ENCODE measurements at places on chromosomes 2 and 18.

- no peak for DNase-seq
Observed at GRCh38 chr18:60686142-60686541, 313.6 kb upstream of the MC4R start.

DNA sequence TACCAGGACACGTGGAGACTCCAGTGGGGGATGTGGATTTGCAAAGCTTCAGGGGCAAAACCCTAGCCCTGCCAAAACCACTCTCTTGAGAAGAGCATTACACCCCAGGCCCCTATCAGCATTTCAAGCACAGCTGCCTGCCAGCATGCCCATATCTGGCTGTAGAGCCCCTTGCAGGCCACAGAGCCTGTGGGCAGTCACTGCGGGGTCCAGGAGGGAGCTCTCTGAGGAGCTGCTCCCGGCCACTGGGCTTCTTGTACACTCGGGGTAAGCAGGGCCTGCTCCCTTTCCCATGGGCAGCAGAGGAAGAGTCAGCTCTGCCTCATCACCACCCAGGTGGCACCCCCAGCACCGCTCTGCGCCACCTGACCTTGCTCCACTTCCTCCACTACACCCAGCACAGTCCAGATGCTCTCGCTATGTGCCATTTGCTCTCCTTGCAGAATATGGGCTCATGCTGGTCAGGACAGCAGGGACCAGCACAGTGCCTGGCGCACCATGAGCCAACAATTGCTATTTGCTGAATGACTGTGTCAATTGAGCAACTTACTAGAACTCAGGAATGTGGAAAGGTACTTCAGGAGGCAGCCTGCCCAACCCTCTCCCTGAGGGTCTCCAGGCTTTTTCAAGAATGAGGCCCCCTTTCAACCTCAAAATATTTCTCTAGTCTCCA, 7.4 kb downstream of the CHST10 start:
- no peak for DNase-seq

- no peak for DNase-seq
Observed at GRCh38 chr2:241035142-241035817, 36.9 kb downstream of the SNED1 start.

DNA sequence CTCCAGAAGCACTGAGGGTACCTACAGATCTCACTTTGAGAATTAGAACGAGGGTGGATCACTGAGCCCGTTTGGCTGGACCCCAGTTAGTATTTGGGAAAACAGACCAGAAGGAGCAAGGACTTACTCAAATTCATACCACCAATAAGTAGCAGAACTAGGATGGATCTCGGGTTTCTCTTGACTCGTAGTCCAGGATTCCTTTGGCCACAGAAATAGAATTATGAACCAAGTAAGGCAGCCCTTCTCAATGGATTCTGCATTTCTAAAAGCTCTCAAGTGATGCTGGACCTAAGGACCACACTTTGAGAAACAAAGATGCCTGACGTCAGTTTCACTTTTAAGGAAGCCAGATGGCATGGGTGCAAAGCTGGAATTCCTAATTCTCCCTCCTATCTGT, 153.0 kb downstream of the KLHL29 start:
- no peak for DNase-seq

GRCh38 chr2:101737478-101738255, 40.2 kb downstream of the MAP4K4 start:
- no peak for DNase-seq

DNA sequence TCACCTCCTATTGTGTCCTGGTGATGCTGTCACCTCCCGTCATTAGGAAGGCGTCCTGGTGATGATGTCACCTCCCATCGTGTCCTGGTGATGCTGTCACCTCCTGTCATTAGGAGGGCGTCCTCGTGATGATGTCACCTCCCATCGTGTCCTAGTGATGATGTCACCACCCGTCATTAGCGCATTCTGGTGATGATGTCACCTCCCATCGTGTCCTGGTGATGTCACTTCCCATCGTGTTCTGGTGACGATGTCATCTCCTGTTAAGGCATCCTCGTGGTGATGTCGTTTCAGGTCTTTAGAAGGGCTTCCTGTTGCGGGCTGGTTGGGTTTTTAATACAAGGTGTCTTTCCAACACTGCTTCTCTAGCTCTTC, 40.7 kb downstream of the CTDP1 start:
- DNase-seq, result no peak

GRCh38 chr2:112141626-112142007, 3.4 kb downstream of the FBLN7 start:
- DNase-seq, result no peak

DNA sequence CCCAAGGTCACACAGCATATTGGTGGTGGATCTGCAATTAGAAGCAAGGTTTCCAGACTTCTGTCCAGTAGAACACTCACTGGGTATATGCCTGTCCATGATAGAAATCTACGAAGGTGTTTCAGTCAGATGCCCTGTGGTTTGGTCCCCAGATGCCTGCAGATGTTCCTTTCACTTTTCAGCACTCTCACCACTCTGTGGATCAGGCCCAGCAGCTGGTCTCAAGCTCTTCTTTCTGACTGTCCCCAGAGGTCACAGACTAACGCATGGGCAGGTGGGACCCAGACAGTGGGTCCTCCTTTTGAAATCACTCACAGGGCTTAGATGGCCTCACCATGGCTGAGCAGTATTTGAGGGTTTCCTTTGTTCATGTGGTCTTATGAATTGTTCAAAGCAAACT, 376.5 kb downstream of the ALK start:
- DNase-seq, result no peak

DNA sequence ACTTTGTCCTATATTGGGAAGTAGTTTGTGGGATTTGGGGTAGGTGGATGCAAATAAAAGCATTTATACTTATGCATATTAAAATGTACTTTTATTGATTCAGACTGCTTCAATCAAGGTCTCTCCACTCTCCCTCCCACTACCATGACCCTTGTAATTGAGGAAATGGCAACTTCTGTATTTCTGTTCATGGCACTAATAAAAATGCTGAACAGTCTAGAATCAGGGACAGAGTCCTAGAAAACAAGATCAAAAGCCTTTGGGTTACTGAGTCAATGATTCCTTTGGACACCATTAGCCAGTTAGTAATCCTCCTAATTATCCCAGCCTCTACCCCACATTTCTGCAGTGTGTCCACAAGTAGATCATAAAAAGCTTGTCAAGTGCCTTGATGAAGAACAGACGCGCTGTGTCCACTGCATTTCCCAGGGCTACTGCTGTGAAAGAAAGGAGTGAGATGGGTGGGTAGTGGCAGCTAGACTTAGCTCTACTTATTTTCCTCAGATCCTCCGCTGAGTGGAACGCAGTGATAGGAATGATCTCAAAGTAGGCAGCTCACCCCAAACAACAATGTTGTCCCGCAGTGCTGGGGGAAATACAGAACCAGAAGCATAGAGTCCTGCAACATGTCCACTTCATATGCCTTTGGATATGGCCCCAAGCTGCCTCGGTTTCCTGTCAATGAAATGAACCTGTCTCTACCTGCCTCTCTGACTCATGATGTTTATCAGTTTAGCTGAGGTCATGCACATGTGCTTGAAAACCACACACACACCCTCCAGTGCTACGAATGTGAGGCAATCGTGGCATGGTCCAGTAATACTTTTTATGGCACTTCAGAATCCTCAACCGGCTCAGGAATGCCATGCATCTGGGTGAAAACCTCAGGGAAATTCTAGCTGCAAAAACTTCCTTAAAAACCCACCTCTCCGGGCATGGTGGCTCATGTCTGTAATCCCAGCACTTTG, 115.5 kb downstream of the COL6A3 start:
- no peak for DNase-seq

DNA sequence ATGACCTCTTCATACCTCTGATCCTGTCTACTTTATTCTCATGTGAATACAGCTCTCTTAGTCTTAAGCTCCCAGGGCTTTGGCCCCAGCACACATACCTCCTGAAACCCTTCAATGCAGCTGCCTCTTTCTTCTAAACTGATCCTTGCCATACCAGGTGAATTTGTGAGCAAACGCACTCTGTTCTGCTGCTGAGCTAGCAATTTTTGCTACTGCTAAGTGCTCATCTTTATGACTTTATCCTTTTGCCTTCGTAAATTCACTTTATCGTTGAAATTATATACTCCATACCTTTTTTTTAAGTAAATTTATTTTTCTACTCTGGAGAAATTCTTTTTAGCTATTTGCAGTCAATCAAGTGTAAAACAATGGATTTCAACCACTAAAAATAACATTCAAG, 287.7 kb downstream of the CMPK2 start:
- DNase-seq, result no peak

DNA sequence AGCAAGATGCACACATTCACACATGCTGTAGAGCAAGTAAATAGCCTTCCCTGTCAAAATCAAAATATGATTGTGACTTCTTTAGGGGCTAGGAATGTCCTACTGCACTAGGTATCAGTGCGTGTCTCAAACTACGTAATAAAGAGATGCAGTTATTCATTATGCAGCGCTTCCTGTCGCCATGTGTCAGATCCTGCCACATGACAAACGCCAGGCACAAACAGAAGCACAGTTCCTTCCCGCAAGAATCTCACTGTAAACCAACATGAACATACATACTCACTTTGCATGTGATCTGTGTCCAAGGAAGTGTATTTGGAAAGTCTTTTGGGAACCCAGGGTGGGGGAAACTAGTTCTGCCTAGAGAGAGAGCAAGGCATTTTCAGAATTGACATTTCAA, 599.9 kb downstream of the RNF144A start:
- DNase-seq, result no peak

DNA sequence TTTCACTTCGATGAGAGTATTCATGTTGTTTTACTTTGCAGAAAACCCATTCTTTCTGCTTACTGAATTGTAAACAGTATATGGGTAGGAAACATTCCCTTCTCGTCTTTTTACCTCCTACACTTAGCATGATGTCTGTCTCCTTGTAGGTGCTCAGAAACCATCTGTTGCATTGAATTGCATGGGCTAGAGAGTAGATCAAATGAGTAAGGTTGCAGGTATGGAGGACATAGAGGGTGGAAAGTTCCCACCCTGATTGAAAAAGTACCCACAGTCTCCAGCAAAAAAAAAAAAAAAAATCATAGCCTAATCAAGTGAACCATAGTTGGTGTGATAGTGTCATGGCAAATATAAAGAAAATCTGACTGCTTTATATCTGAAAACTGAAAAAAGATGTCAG, 1.7 kb downstream of the CYTIP start:
- no peak for DNase-seq

GRCh38 chr2:112093216-112093615, 38.1 kb downstream of the TMEM87B start:
- DNase-seq, result no peak

- DNase-seq, result no peak
Observed at GRCh38 chr2:106096299-106097037, 97.6 kb downstream of the UXS1 start.

- DNase-seq, result no peak
Observed at GRCh38 chr2:142100139-142100873, 30.5 kb downstream of the LRP1B start.

DNA sequence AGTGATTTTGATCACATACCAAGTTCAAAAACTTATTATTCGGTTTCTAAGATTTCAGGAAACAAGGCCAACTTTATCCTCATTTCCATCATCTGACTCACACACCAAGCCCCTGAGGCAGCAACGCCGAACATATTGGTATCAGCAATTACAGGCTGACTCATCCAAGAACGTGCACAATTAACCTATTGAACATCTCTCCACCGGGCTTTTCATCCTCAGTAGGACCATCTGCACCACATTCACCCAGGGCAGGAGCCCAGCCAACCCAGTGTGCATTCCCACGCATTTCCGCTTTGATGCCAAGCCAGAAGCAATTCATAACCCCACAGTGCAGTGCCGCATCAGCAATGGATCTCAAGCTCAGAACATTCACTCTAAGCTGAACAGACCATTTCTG, 52.9 kb downstream of the SCG2 start:
- no peak for DNase-seq

DNA sequence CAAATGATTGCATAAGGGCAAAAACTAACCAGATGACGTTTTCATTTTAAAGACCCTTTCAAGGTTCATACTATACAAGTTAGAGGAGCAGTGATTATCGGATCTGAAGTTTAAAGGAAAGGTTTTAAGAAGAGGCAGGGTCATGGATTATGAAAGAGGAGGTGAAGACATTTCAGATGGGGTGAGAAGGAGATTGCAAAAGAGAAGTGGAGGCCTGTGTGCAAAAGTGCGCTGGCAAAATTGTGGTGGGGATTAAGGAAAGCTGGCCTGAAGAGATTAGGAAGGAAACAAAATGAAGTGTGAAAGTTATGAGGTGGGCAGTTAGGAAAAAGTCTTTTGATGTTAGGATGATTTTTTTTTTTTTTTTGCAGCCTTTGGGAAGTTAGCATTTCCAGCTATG, 935.7 kb upstream of the FAM98A start:
- no peak for DNase-seq

DNA sequence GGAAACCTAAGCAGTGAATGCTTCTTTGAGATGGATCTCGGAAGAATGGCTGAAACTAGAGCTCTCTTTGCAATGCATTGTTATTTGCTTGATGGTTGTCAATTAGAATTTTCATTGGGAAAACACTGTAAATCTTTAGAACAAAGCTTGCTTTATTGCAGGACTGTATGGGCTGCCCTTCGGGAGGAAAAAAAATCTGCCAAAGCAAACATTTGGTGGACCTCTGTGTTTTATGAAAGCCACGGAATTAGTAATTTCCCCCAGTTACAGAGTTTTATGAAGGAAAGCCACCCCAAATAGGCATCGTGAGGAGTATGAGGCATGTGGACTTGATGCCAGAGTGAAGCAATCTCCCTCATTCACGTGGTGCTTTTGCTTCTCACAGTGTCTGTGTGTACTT, 33.5 kb downstream of the RHBDD1 start:
- DNase-seq, result no peak

DNA sequence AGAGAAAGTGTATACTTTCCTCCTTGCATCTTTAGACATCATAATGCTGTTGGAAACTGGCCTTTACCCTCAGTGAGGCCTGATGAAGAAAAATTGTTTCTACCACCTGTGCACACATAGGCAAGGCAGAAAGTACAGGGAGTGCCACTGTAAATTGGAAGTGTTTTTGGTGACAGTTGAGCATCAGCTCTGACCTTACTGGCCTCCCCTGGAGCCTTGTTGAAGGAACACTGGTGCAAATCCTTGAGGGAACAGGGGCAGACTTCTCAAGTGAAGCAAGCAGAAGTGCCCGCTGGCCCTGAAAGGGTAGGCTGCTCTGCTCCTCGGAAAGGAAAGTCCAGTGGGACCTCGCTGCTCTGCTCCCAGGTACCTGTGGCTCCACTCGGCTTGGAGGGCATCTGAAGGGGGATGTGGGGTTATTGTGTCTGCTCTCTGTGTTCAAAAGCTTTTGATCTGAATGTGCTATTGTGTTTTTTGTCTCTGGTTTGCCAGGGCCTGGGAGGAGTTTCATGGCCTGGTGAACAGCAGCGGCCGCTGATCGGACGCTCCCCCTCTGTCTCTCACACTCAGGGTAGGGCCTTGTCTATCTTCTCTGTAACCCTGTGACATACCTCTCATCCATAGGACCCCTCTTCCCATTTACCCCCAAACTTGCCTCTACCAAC, 23.4 kb downstream of the EIF4E2 start:
- no peak for DNase-seq

GRCh38 chr2:102632380-102633175, 13.2 kb downstream of the SLC9A2 start:
- no peak for DNase-seq

- DNase-seq, result no peak
Observed at GRCh38 chr18:12776821-12777471, 74.1 kb downstream of the PSMG2 start.

GRCh38 chr2:196546151-196546919, 93.2 kb upstream of the CCDC150 start:
- no peak for DNase-seq

GRCh38 chr2:161141033-161141432, 19.2 kb upstream of the TANK start:
- no peak for DNase-seq

- DNase-seq, result no peak
Observed at GRCh38 chr2:221715523-221716247, 143.6 kb upstream of the EPHA4 start.

GRCh38 chr18:42141439-42141838, 186.4 kb downstream of the PIK3C3 start:
- no peak for DNase-seq

All from stimulated activated CD8-positive, alpha-beta memory T cell treated with anti-CD3 and anti-CD28 coated beads, Interleukin-4, amount 100 ng/mL, for 4 hours (primary cell).